Tibial artery (tissue), 4 donors: ENCODE measurements at places on chromosomes 5 and 9.

GRCh38 chr5:180180846-180181245 lies 28.2 kb downstream of the RASGEF1C start:
- H3K27ac ChIP-seq, result no peak overlapping the region
- H3K4me1 ChIP-seq, result no peaks in the 10 kb centered on the region
- H3K27me3 ChIP-seq, result peaks cover 17% of the 10 kb centered on the region
- H3K4me3 ChIP-seq, result no peak overlapping the region

GRCh38 chr5:42689391-42689790 lies 67.2 kb upstream of the CCDC152 start:
- H3K27me3 ChIP-seq, result no peaks in the 10 kb centered on the region
- H3K36me3 ChIP-seq, result peaks cover 12% of the 10 kb centered on the region
- H3K4me3 ChIP-seq, result no peak overlapping the region
- peaks cover 12% of the 10 kb centered on the region for H3K4me1 ChIP-seq
- DNase-seq, result no peak

- H3K4me3 ChIP-seq, result no peak overlapping the region
- no peak overlapping the region for H3K27ac ChIP-seq
- DNase-seq, result no peak
- H3K4me1 ChIP-seq, result no peaks in the 10 kb centered on the region
- no peaks in the 10 kb centered on the region for H3K36me3 ChIP-seq
These were observed 9.0 kb upstream of the EDF1 start for GRCh38 chr9:136875155-136875554.

- DNase-seq, result peak; percentile 66
- no peaks in the 10 kb centered on the region for H3K36me3 ChIP-seq
- H3K4me1 ChIP-seq, result no peaks in the 10 kb centered on the region
- peak overlapping the region; percentile 53 for H3K4me3 ChIP-seq
These were observed 293.9 kb downstream of the ZSWIM6 start for GRCh38 chr5:61625681-61626621.

GRCh38 chr5:109650493-109650892 lies 39.2 kb upstream of the MAN2A1 start:
- no peak for DNase-seq
- no peak overlapping the region for H3K27ac ChIP-seq
- no peak overlapping the region for H3K4me3 ChIP-seq
- no peaks in the 10 kb centered on the region for H3K4me1 ChIP-seq
- H3K27me3 ChIP-seq, result no peaks in the 10 kb centered on the region

DNA sequence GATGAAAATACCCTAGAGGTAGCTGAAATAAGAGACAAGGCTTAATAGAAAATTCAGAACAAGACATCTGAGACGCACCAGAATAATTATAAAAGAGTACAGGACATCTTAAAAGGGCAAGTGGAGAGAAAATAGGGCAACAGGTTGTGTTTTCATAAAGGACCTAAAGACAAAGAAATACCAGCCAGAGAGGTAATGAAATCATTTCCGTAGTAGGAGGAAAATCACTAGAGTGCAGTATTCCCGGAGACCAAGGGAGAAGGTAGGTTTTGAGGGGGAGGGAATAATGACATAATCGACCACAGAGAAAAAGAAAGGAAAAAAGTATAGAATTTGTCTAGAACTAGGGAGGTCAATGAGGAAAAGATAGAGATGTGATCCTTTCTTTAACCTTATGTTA lies 26.2 kb upstream of the CTNNAL1 start:
- no peaks in the 10 kb centered on the region for H3K27me3 ChIP-seq
- H3K27ac ChIP-seq, result no peak overlapping the region
- H3K36me3 ChIP-seq, result peaks cover 29% of the 10 kb centered on the region
- no peak for DNase-seq
